DMS153 (cell line): ENCODE measurements at places on chromosomes 12 and 14.
A peak's percentile ranks its signal among the peaks of the same experiment; 100 is the strongest.

DNA sequence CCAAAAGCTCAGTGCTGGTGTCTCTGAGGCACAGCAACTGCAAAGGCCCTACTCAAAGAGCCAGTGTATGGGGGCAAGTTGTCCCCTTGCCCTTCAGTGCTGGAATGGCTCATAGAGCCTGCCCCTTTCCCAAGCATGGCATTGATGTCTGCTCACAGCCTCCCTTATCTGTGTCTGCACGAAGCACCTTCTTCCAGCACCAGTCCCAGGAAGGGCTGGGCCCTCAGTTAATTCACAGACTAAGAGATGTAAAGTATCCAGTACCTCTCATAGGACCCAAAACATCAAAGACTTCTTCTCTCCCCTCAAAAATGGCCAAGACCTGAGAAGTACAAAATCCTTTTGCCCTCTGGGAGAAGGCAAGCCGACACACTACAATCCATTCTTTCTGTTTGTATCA is 1.6 kb upstream of the CMAS start:
- DNase-seq: no peak

DNA sequence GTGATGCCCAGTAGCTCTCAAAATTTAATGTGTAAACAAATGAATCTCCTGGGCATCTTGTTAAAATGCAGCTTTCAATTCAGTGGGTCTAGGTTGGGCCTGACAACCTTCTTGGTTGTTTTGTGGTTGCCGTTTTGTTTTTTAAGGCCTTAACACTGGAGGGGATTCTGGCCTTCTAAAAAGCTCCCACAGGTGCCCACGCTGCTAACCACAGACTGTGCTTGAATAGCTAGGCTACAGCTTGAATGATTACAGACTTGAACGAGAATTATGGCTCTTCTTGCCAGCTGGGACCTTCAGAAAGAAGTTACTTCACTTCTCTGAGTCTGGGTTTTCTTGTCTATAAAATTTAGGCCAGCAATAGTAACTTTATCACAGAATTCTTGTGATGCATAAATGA is 1.3 kb upstream of the FLVCR2 start:
- no peak for DNase-seq

DNA sequence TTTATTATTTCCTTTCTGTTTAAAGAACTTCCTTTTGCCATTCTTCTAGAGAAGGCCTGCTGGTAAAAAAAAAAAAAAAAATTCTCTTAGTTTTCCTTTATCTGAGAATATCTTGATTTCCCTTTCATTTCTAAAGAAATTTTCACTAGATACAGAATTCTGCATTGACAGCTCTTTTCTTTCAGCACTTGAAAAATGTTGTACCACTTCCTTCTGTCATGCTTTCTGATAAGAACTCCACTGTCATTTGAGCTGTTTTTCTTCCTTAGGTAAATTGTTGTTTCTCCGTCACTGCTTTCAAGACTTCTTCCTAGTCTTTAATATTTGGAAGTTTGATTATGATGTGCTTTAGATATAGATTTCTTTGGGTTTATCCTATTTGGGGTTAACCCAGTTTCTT is 113.6 kb upstream of the BTG1 start:
- DNase-seq: no peak

- DNase-seq: no peak
Observed at GRCh38 chr14:91927191-91927590, 20.3 kb downstream of the FBLN5 start.

DNA sequence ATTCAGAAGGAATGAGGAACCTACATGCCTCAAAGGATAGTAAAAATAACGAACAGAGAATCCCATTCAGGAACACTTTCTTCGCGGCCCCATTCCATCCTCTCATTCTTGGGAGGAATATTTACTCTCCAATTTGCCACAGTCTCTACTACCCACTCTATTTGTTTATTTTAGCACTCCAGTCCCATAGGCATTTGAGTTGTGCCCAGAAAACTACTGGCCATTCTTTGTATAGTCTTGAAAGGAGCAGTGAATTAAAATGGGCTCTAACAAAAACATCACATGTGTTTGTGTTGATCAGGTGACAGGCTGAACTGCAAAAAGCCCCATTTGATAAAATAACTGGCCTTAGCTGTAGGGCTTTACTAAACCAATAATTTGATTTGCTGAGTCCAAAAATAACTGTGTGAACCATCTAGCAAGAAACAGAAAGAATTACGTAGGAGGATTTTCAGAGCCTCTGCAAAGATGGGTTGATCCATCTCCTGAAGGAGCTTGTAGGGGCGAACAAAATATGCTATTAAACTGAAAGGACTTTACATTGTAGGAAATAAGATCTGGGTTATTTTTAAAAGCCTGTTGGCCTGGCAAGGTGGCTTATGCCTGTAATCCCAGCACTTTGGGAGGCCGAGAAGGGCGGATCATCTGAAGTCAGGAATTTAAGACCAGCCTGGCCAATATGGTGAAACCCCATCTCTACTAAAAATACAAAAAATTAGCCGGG is 142.3 kb upstream of the CPNE8 start:
- DNase-seq: peak; percentile 11
